ENCODE measurements at places on chromosomes 11 and 22.

- DNase-seq: no peak
These were observed 13.4 kb downstream of the SYT13 start for GRCh38 chr11:45272701-45273100.

DNA sequence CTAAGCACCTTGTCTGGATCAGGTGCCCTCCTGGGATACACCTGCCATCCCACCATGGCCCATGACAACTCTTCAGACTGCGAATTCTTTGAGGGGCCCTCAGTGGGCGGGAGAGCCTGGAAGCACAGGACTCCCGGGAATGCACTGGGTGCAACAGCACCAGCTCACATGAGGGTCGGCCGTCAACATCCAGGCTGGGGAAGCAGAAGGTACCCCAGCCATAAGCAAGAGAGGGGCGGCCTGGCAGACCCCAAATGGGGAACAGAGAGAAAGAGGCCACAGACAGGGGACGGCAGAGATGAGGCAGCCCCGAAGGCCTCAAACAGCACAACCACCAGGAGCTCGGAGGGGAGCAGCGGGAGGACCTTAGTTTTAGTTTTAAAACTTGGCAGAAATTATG, 94.4 kb downstream of the PHF21B start:
- no peak for DNase-seq

DNA sequence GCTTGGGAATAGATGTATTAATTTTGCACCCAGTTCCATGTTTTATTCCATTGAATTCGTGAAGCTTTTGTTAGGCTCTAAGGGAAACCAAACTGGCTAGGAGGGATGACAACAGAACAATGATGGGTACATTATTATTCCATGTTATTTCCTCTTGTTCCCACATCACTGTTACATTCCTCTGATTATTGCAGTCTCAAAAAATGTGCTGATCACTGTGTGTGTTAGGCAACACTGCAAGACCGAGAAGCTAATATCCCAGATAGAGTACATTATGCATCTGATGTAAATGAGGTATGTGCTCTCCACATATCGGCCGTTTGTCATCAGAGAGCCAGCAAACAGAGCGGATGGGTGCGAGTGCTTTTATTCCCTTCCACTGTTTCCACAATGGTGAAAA, 327.9 kb downstream of the SOX6 start:
- DNase-seq: no peak

DNA sequence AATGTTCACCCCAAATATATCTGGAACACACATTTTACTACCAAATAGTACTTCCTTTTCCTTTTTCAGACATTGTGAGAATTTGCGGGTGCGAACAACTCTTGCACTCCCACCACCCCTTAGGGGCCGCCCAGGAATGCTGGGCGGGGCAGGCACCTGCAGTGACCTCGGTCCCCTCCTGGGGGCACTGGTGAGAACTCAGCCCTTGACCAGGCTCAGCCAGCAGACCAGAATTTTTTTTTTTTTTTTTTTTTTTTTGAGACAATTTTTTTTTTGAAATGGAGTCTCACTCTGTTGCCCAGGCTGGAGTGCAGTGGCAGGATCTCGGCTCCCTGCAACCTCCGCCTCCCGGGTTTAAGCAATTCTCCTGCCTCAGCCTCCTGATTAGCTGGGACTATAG, 75.8 kb downstream of the ARHGAP8 start:
- DNase-seq: peak; percentile 21

DNA sequence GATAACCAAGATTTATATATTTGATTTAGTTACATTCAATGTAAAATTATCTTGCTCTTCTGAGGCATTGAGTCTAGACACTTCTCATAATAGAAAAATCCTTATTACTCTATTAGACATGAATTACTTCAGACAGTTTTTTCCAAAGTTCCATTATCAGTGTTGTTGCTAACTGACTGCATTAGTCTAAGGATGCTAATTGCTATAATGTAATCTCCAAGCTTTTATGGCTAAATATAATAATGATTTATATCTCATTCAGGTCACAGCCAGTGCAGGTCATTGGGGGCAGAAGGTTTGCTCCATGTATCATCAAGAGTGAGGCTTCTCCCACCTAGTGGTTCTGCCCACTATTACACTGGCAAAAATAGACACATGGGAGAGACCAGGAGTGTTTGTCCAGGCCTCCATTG, 377.2 kb upstream of the DDI1 start:
- no peak for DNase-seq

DNA sequence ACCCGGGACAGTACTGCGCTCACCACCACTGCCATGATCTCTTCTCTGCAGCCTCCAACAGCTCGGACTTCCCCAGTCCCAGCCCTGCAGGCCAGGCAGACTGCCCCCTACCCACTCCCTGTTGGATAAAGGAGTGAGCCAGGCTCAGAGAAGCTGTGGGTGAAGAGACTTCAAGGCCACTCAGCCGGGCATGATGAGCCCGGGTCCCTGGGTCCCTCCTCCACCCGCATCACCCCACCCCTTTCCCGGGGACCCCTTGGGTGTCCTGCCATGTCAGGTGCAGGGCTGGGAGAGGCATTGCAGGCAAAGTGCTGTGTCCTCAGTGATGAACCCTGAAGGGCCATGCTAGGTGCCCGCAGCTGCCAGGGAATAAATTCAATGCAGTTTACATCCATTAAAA, 14.5 kb downstream of the LSP1 start:
- no peak for DNase-seq

- no peak for DNase-seq
These were observed 17.0 kb upstream of the FAM181B start for GRCh38 chr11:82750643-82751139.

GRCh38 chr22:31897842-31898805, 46.2 kb upstream of the YWHAH start:
- no peak for DNase-seq

DNA sequence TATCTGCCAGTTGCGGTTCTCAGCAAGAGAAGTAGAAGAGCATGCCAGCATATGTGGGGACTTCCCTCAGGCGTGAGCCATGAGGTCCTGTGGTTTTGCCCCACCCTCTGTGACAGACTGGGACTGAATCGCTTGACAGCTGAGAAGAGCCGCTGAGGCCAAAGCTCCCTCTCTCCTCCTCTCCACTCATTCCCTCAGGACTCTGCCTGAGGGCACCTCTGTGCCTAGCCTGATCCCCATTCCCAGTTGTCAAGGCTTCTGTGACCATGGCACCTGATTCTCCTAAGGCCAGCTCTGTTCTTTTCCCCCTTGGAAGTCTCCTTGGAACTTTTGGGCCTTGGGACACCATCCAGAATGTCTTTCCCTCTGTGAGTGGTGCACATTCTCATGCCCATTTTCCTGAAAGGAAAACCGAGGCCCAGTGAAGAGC, 27.0 kb downstream of the ART5 start:
- DNase-seq: peak; percentile 89

DNA sequence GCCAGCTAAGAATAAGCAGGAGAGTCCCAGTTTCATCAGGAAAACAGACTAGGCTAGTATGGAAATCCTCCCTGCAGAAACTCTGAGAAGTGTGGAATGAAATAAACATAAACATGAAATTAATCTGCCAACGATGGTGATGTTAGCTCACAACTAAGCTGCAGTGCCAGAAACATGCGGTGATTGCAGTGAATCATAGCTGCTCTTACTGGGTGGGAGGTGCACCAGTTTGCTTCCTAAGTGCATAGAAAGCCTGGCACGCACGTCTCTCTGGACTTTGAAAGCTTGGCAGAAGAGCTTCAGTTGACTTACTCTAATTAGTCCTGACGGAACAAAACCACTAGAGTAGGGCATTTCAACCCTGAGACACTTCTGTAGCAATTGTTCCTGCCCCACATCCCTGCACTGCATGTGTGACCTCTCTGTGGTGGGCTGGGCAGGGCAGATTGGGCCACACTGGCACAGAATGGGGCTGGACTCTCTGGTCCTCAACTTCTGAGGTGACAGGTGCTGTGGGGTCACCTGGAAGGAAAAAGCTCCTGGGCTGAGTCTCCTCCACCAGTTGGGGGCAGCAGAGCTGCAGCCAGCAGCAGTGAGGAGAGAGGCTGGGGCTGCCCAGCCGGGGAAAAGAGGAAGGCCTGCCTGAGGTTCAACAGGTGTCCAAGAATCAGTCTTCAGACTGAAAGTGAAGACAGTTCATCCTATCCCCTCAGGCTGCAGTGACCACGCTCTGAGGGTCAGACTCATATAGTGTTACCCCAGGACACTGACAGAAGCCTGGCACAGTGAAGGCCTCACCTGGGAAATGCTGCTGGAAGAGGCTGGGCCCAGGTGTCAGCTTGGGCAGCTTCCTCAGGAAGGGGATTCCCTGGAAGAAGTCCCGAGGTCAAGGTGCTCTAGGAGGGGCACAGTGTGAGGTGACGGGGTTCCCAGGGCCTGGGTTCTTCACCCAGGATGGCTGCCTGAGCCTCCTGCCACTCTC, 40.5 kb downstream of the GGTLC2 start:
- DNase-seq: peak; percentile 70

DNA sequence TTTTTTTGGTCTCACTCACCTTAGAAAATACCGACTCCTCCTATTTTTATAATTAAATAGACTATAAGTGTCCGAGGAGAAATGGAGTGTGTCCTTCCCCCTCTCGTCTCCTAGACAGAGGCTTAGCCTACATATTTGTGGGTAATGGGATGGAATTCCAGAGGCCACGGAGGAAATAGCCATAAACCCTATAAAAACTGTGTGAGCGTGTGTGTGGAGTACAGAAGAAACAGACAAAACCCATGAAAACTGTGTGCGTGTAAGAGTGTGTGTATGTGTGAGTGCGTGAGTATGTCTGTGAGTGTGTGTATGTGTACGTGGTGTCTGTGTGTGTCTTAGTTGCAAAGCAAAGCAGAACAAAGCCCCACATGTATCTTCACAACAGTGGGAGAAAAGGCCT, 883.5 kb downstream of the OPCML start:
- no peak for DNase-seq

DNA sequence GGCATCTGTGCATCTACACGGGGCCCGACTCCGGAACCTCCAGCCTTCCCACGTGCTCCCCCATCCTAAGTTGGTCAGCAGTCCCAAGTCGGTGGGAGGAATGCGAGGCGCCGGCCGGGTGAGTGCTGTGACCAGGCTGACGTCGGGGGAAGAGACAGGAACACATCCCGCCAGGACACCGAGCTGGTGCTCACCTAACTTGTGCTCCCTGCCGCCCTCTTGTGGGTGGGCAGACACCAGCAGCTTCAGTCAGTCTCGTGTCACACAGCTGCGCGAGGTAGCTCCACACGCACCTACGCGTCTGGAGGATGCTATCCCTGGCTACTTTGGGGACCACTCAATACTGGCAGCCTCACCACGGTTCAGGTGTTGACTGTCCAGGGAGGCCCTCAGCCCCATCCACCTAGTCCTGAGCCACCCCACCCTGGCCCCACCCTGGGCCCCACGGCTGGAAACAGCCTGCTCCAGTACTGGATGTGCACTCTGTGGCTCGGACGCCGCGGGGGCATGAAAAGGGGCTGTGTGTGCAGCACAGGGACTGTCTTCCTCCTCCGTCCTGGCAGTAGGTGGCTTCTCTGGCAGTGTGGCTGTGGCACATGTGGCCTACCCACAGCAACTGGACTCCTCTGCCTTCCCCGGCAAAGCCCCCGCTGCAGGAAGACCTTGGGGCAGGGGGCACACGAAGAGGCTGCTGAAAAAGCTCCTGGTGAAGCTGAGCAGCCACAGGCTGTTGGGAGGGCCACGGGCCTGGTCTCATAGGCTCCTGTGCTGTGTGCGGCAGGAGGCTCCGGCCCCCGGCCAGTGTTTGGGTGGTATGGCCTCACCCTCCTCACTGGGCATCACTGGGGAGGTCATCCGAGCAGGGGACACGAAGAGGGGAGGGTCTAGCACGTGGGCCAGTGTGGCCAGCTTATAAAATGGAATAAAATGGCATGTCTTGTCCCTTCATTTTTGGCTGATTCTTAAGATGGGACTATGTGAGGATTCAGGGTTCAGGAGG, 11.2 kb upstream of the BID start:
- DNase-seq: no peak

DNA sequence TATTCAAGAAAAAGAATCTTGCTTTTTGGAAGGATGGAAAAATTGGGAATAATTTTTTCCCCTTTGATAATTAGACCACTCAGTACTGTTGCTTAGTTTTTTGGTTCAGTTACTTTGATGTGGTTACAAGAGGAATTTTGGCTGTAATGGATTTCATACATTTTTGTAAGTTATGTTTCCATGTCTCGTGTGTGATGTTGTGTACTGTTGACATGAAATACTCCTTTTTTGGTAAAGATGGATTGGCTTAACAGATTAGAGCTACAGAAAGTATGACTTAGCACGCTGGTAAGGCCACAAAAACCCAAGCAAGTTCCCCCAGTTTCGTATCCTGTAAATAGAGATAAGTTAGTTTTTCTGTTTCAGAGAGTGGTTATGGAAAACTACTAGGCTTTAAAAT, 11.9 kb downstream of the TBCEL start:
- peak; percentile 46 for DNase-seq

- no peak for DNase-seq
These were observed 44.0 kb downstream of the FDX1 start for GRCh38 chr11:110473706-110474105.

- DNase-seq: no peak
These were observed 87.1 kb downstream of the FBXO7 start for GRCh38 chr22:32561756-32562155.

DNA sequence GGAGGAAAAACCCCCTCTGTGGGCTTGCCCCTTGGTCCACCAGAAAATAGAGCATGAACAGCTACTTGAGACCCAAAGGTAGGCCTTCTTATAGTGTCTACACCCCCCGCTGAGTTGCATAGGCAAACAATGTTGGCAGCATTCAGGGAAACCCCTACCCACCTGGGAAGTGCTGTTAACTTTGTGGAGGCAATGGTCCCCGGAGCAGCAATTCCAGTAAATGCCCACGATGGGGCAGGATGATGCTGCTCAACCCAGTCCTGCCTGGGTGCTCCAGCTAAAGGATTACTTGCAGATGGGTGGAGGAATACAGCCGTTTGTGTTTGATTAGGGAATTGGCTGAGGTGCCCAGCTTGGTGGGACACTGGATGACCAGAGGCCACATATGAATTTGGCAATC, 381.3 kb upstream of the ANO5 start:
- DNase-seq: no peak

- DNase-seq: no peak
These were observed 82.4 kb upstream of the BLID start for GRCh38 chr11:122198291-122198983.

GRCh38 chr11:2653930-2654739, 45.7 kb downstream of the KCNQ1OT1 start:
- no peak for DNase-seq

DNA sequence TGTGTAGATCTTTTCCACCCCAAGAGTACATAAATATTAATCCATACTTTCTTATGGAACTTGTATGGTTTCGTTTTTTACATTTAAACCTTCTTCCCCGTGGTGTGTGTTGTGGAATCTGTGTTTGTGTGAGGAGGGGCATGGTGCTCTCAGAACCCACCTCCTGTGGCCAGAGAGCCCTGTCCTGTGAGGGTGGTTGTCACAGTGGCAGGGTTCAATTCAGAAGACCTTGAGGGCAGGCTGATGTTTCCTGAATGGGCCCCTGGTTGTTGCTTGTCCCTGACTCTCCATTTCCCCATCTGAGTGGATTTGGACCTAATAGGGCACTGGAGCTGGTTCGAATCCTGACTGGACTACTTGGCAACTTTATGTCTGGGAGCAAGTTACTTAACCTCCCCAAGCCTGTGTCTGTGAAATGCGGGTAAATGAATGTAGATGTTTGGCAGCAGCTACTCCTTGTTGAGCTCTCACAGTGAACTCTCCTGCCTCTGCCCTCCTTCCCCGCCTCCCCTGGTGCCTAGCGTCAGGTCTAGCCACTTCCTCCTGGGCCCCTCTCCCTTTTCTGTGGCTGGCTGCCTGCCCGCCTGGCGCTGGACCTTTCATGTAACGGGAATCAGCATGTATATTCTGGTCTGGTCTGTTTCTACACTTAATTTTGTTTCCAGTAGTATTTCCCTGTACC, 7.3 kb downstream of the NEAT1 start:
- DNase-seq: no peak

All from hematopoietic multipotent progenitor cell (in vitro differentiated cells).